Transverse colon (tissue), 4 donors: ENCODE measurements at places on chromosomes 16 and 17. TPM values are rescaled to one million over a fixed set of nuclear protein-coding genes. Genes with fewer than 3 reads are reported as not detected.
A peak's percentile ranks its signal among the peaks of the same experiment; 100 is the strongest.

DNA sequence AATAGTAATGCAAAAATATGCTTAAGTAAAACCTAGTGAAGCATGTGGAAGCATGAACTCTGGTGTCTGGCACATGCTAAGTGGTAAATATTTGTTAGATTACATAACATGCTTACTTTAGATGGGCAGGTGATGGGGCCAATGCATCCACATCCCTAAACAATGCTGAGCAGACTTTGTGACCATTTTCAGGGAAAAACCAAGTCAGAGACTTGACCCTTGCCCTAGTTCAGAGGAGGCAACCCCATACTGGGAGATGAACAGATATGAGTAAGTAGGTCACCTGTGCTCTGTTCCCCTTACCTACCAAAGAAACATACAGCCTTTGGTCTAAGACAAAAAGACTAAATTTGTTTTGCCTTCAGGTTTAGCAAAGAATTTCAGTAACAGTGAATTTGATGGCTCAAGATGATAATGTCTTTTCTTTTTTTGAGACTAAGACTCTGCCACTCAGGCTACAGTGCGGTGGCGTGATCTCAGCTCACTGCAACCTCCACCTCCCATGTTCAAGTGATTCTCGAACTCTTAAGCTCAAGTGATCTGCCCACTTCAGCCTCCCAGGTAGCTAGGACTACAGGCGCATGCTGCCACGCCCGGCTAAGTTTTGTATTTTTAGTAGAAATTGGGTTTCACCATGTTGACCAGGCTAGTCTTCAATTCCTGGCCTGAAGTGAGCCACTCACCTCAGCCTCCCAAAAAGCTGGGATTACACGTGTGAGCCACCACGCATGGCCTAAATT is 91.4 kb downstream of the HIC1 start:
- no peak for DNase-seq

DNA sequence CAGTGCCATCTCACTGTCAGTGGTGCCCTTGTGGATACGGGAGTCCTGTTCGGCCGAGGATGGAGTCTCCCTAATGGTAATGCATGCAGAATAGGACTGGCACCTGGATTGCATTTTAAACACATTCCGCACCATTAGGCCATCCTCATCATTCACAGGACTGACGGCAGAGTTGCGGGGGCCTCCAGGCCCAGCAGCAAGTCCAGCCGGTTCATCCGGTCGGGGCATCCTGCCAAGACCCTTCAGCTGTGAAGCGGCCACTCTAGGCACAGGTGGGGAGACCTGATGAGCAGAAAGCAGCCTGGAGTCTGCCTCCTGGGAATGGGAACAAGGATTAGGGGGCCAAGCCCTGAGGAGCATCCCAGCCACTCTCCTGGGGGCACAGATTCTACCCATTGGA is 90.3 kb upstream of the XYLT1 start:
- DNase-seq, result no peak

DNA sequence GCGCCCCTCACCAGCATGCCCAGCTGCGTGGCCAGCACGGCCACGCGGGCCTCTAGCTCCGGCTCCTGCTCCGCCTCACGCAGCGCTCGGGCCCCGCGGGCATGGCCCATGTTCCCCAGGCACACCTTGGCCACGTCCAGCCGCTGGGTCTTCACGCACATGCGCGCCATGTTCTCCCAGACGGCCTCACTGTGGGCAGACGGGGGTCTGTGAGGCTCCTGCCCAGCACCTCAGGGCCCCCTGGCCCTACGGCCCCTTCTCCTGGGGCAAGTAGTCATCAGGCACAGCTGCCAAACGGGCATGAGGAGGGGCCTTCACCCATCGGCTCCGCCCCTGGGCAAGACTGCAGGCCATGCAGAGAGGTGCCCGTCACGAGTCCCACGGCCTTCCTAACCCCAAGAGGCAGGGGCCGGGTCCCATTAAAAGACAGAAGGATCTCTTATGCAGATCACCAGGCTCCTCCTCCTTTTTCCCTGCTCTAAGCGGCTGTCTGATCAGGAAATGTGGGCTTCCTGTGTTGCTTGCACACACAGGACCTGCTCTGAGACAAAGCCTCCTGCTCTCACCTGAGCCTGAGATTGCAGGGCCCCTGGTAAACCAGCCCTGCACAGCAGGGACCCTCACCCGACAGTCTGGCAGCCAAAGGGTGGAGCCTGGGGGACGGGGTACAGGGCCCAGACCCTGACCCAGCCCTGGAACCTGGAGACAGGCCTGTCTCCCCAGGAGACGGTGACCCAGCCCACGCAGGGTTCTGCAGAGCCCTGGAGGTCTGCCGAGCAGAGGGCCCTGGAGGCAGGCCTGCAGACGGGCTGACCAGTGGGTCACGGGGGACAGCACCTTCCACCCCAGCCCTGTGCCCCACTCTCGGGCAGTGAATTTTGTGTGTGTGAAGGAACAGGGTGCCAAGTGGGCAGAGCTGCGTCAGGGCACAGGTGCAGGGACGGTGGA is 6.6 kb upstream of the TMEM204 start:
- no peak for DNase-seq

DNA sequence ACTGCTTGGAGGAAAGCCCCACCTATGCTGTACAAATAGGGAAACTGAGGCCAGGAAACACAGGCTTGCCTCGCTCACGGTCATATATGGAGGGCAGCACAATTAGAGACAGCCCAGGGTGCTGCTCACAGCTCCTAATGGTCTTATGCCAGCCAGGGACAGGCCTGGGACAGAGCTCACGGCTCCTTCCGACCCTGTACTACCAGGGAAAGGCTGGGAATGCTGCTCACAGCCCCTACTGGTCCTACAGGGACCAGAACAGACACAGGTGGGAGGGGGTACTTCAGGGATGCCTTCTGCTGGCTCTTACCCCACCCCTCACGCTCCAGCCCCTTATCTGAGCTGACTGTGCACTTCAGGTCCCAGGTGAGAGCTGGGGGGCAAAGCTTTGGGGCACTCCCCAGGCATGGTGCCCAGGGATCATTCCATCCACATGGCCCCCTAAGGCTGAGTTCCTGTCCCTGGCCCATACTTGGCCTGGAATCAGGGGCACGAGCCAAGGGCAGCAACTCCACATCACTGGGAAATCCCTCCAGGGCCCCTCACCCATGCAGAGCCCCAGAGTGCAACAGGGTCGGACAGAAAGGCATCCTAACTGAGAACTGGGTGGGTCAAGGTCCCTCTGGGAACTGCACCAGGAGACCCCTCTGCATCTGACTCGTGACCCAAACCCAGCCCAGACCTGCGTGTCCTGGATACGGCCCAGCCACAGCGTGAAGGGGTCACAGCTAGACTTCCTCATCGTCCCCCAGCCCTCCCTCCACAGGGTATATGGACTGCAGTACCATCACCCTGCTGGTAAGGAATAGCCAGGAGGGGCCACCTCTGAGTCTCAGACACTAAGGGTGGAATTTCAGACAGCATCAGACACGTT is 5.9 kb downstream of the RHBDF1 start:
- no peak for DNase-seq

GRCh38 chr17:9880582-9880999 is 24.5 kb downstream of the RCVRN start:
- DNase-seq, result no peak

DNA sequence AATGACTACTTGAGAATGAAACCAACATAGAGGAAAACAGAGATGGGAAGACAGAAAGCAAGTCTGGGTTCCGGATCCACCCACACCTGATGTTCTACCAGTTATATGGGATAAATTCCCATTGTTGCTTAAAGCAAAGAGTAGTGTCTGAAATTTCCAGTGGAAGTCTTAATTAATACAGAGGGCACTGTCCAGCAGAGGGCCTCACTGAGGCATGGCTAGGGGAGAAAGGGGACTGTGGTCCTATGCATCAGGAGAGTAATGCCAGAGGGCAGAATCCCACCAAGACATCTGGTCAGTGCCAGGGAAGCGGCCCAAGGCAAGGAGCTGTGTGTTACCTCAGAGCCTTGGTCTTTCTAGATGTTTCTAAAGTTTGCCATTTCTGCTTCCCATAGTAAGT is 7.5 kb upstream of the UMOD start:
- DNase-seq, result no peak

GRCh38 chr16:66872559-66872942 is 7.8 kb upstream of the PDP2 start:
- DNase-seq, result no peak

GRCh38 chr16:74738113-74738541 is 36.5 kb downstream of the FA2H start:
- peak; percentile 39 for DNase-seq

DNA sequence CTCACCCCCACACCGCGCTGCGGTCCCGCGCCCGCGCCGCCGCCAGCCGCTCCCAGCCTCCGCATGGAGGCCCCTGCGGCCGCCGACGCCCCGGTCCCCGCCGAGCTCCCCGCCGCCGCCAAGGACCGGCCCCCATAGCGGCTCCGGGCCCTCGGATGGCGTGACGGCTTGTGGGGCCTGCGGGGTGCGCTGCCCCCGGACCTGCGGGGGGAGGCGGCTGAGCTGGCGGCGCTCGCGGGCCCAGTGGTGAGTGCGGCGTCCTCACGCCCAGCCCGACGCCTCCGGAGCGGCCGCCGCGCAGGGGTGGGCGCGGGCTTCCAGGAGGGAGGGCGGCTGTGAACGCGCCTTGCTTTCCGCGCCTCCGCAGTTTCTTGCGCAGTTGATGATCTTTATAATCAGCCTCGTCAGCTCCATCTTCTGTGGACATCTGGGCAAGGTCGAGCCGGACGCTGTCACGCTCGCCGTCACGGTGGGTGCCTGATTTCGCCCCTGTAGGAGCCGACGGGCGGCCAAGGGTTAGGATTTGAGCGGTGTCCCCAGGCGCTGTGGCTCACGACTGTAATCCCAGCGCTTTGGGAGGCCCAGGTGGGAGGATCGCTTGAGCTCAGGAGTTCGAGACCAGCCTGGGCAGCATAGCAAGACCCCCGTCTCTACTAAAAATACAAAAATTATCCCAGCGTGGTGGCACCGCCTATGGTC is 46.4 kb downstream of the SLC47A1 start:
- no peak for DNase-seq

DNA sequence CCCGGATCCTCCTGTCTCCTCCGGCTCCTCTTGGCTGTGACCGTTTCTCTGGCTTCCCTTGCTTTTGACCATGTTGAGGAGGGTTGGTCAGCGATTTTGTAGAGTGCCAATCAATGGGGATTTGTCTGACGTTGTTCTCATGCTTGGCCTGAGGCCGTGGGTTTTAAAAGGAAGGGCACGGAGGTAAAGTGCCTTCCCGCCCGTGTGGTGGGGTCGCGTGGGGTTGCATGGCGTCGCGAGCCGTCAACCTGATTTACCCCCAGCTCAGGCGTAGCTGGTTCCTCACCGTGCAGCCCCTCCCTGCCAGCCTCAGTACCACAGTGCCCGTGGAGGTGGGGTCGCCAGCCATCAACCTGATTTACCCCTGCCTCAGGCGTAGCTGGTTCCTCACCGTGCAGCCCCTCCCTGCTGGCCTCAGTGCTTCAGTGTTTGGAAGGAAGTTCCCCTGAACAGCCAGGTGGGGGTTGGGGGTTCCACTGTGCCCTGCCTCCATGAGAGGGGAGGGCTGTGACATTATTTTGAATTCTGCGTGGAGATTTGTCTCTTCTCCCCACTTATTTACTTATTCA is 5.0 kb downstream of the TPSAB1 start:
- DNase-seq, result no peak

GRCh38 chr17:6523330-6523729 is 33.0 kb downstream of the PITPNM3 start:
- no peak for DNase-seq

- DNase-seq, result no peak
Measured at GRCh38 chr17:27996202-27997043, 46.1 kb upstream of the NLK start.

GRCh38 chr17:72662827-72663190 is 429.7 kb downstream of the SLC39A11 start:
- no peak for DNase-seq

GRCh38 chr16:83711069-83711468 is 96.7 kb upstream of the HSBP1 start:
- no peak for DNase-seq

GRCh38 chr17:56292010-56292409 is 138.7 kb downstream of the ANKFN1 start:
- no peak for DNase-seq

GRCh38 chr17:69954241-69954925 is 120.6 kb upstream of the KCNJ16 start:
- no peak for DNase-seq

DNA sequence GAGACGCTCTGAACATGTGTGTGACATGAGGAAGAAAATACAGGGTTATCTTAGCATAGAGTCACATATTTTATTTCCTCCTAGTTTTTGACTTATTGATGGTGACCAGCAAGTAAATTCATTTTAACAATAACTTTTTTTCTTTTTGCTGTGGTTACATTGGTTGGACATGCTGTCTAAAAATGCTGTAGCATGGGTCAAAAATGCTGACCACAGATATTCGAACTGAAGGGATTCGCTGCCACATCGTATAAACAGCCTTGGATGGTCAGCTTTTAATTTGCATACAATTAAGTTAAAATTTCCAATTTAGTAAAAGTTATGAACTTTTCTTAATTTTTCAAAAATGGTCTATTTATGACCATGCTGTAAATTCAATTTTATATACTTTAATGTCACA is 30.5 kb downstream of the RPGRIP1L start:
- no peak for DNase-seq

DNA sequence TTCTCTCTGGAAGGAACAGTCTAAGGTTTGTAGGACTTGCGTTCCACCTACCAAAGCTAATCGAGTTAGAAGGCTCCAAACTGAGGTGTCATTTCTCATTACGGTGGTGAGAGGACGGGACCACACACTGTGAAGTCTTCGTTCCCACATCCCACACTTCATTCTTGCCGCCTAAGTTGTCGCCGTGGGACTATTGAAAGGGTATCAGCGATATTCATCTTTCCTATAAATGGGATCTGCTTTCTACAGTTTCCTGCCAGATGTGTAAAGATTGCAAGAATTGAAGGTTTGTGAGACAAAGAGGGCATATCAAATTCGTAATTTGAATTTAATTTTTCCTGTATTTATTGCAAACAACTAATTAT is 608 bp upstream of the TRIM37 start:
- DNase-seq, result no peak

DNA sequence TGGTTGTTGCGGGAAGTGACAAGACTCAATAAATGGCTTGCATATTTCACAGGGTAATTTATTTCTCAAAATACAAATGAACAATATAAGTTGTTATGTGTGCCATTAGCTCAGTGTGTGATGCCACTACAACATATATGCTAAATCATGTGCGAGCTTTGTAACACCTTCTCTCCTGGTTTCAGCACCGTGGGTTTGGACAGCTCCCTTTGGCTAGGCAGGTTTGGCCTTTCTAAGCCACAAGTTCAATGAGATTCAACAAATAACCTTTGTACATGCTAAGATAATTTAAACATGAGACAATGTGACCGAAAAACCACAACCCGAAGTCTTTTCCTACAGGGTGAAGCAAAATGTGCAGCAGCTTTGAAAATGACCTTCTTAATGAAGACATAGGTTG is 563.9 kb downstream of the TMEM114 start:
- DNase-seq, result no peak

- peak; percentile 91 for DNase-seq
Measured at GRCh38 chr16:31138621-31139578, 3.4 kb upstream of the PRSS8 start.

- no peak for DNase-seq
Measured at GRCh38 chr17:16551878-16552636, 16.9 kb downstream of the ZNF287 start.

Gene CTRB2
- not detected for total RNA-seq

Gene IRF8
- 52.9 TPM for total RNA-seq

Gene SPAG7
- total RNA-seq, result 60.2 TPM

Gene RANBP10
- total RNA-seq, result 32.9 TPM
